ENCODE measurements at places on chromosomes 12 and 14. TPM values are rescaled to one million over a fixed set of nuclear protein-coding genes. Genes with fewer than 3 reads are reported as not detected.

- DNase-seq = peak; percentile 39
These were observed at the start of gene NCOR2 for GRCh38 chr12:124566997-124567672. Gene NCOR2, minus strand, starts transcription at chr12:124567612. Its CDS starts 72,361 bp downstream, at chr12:124495251.

- no peak for DNase-seq
These were observed 104.6 kb downstream of the NELL2 start for GRCh38 chr12:44771485-44772021.

GRCh38 chr14:35301735-35302528 lies 9.8 kb downstream of the PSMA6 start:
- no peak for DNase-seq

DNA sequence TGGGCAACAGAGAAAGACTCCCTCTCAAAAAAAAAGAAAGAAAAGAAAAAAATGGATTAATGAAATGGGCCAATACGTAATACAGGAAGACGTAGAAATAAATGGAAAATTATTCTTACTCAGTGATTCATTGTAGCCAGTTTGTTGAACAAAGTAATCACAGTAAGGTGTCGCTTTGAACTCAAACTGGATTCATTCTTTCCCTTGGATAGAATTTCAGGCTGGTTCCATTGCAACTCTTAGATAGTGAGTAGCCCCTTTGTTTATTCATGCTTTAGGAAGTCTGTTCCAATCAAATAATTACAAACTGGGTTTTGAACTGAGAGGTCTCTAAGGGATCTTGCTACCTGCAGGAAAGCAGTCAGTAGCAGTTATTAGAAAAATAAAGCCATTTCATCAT lies 42.3 kb upstream of the PAPOLA start:
- DNase-seq = no peak

DNA sequence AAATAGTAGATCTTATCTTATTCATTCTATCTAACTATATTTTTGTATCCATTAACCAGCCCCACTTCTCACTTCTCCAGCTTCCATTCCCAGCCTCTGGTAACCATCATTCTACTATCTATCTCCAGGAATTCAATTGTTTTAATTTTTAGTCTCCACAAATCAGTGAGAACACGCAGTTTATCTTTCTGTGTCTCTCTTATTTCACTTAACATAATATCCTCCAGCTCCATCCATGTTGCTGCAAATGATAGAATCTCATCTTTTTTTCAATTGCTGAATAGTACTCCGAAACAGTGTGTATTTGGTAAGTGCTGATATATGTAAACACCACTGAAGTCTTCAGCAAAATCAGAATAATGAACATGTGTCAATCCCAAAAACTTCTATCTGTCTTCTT lies 587.2 kb upstream of the ATP2B1 start:
- DNase-seq = no peak

DNA sequence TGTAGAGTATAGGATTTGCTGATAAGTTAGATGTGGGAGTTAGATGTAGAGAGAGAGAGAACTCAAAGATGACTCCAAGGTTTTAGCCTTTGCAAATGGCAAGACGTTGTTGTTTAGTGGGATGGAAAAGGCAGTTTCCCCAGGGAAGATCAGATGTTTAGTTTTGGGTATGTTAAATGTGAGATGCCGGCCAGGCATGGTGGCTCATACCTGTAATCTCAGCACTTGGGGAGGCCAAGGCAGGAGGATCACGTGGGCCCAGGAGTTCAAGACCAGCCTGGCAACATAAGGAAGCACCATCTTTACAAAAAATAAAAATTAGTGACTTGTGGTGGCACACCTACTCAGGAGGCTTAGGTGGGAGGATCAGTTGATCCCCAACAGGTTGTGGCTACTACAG lies 33.5 kb downstream of the SCFD1 start:
- no peak for DNase-seq

- no peak for DNase-seq
These were observed 3.2 kb downstream of the DUSP6 start for GRCh38 chr12:89348894-89349699.

OR4K5 gene
- total RNA-seq = not detected
